Activated T-cell treated with anti-CD3 and anti-CD28 coated beads, Interleukin-2, amount 50 U/mL, for 72 hours (primary cell): ENCODE measurements at places on chromosomes 16 and 17. TPM values are rescaled to one million over a fixed set of nuclear protein-coding genes. Genes with fewer than 3 reads are reported as not detected.

GRCh38 chr16:76511203-76511602 lies 234.0 kb downstream of the CNTNAP4 start:
- H3K27ac ChIP-seq = no peak overlapping the region
- no peaks in the 10 kb centered on the region for H3K27me3 ChIP-seq
- no peaks in the 10 kb centered on the region for H3K36me3 ChIP-seq
- no peak overlapping the region for H3K4me3 ChIP-seq
- H3K4me1 ChIP-seq = no peaks in the 10 kb centered on the region

Gene MMP28
- not detected for total RNA-seq

DNA sequence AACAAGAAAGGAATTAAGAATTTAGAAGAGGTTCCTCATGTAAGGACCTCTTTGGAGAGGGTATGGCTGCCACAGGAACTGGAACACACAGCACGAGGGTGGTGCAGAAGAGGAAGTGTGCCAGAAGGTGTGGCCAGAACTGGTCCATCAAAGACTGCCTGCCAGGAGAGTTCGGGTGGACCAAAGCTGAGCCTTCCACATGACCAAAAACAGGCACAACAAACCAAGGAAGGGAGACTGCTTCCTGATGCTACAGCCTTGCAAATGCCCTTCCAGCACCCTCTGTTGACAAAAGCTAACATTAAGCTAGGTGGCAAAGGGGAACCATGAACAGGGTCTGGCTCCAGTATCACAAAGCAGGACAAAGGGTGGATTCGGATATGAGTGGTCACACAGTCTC lies 125.8 kb upstream of the TMEM97 start:
- H3K27ac ChIP-seq = no peak overlapping the region
- no peaks in the 10 kb centered on the region for H3K4me1 ChIP-seq
- H3K27me3 ChIP-seq = no peaks in the 10 kb centered on the region
- H3K36me3 ChIP-seq = no peaks in the 10 kb centered on the region
- no peak for DNase-seq

- DNase-seq = no peak
- H3K27me3 ChIP-seq = peaks cover 16% of the 10 kb centered on the region
- H3K36me3 ChIP-seq = no peaks in the 10 kb centered on the region
- H3K4me1 ChIP-seq = peaks cover 3% of the 10 kb centered on the region
- H3K27ac ChIP-seq = no peak overlapping the region
These were observed 10.7 kb downstream of the ODF4 start for GRCh38 chr17:8350339-8350738.

- no peaks in the 10 kb centered on the region for H3K4me1 ChIP-seq
- peaks cover 9% of the 10 kb centered on the region for H3K27me3 ChIP-seq
- DNase-seq = no peak
These were observed 213.2 kb downstream of the IRF8 start for GRCh38 chr16:86112178-86112577.

GRCh38 chr16:7231762-7232161 lies 100.9 kb upstream of the RBFOX1 start:
- no peaks in the 10 kb centered on the region for H3K27me3 ChIP-seq
- peaks cover 4% of the 10 kb centered on the region for H3K36me3 ChIP-seq
- H3K4me3 ChIP-seq = no peak overlapping the region
- H3K4me1 ChIP-seq = no peaks in the 10 kb centered on the region
- no peak for DNase-seq

Gene MYH10
- total RNA-seq = 7.6 TPM

DNA sequence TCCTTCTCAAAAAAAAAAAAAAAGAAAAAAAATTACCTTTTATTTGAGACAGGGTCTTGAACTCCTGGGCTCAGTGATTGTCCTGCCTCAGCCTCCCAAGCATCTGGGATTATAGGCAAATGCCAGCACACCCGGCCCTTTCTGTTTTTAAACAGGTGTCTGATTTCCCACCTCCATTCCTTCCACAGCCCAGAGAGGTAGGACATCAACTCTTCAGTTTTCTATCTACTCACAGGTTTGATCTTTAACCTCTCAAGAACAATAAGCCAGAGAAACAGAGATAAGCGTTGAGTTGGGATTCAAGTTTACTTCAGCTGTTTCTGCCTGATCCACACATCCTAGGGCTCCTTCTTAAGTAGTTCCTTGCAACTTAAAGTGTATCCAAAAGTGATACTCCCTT lies 41.5 kb upstream of the TEX2 start:
- peaks cover 9% of the 10 kb centered on the region for H3K4me1 ChIP-seq
- no peak for DNase-seq
- no peak overlapping the region for H3K27ac ChIP-seq
- H3K4me3 ChIP-seq = no peak overlapping the region

- H3K36me3 ChIP-seq = peaks cover 1% of the 10 kb centered on the region
- DNase-seq = no peak
- no peaks in the 10 kb centered on the region for H3K27me3 ChIP-seq
- peaks cover 53% of the 10 kb centered on the region for H3K4me1 ChIP-seq
- peak overlapping the region; percentile 89 for H3K4me3 ChIP-seq
These were observed 1.3 kb downstream of the THRA start for GRCh38 chr17:40063901-40064531.

Gene SCN4A
- 1.0 TPM for total RNA-seq

GRCh38 chr17:69300222-69300621 lies 26.7 kb downstream of the ABCA5 start:
- peaks cover 4% of the 10 kb centered on the region for H3K36me3 ChIP-seq
- DNase-seq = no peak
- H3K27me3 ChIP-seq = no peaks in the 10 kb centered on the region
- no peaks in the 10 kb centered on the region for H3K4me1 ChIP-seq
- H3K27ac ChIP-seq = no peak overlapping the region
- H3K4me3 ChIP-seq = no peak overlapping the region

DNA sequence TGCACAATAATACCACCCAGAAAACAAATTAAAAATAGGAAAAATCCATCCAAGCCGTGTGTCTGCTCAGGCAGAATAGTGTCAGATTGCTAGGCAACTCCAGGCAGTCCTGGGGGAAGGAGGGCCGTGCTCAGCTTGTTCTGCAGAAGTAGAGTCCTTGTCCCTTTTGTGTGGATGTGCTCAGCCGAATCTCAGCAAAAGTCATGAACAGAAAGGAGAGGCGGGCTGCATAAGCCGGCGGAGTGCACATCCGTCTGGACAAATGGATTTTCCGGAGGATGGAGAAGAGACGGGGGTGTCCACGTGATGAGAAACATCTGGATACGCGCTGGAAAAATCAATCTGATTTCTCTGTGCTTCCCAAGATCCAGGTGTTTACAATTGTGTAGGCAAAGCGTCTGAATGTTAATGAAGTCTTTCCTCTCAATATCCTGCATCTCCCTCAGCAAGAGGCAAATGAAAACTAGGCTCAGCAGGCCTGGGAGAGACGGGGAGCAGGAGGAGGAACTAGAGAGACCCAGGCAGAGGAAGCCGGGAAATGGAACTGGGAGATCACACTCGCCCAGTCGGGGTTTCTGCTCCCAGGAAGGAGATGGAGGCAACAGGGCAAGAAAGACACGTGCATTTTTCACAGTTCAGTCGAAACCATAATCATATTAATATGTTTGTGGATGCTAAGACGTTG lies 7.7 kb upstream of the RBFOX3 start:
- no peaks in the 10 kb centered on the region for H3K4me1 ChIP-seq
- no peak overlapping the region for H3K4me3 ChIP-seq
- no peak overlapping the region for H3K27ac ChIP-seq
- no peaks in the 10 kb centered on the region for H3K36me3 ChIP-seq
- DNase-seq = no peak

Gene AATK
- total RNA-seq = 0.48 TPM

DNA sequence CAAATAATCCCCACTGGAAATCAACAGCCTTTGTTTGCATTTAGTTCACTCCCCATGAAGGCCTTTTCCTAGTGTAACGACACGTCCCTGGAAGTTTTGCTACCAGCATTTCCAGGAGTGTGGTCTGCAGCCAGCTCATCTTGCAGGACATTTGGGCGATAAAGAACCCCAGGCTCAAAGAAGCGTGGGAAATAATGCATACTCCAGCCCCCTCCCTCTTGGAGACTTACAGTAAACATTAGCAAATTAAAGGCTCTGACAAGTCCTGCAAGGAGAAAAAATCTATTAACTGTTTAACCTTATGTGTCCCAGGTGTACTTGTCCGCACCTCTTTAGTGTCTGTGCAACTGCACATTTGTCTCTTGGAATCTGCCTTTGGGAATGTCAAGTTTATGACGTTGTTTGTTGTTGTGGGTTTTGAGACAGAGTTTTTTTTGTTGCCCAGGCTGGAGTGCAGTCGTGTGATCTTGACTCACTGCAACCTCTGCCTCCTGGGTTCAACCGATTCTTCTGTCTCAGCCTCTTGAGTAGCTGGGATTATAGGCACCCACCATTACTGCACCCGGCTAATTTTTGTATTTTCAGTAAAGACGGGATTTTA lies 131.1 kb downstream of the ABCC1 start:
- H3K4me3 ChIP-seq = no peak overlapping the region
- H3K27me3 ChIP-seq = no peaks in the 10 kb centered on the region
- H3K36me3 ChIP-seq = peaks cover 51% of the 10 kb centered on the region
- DNase-seq = no peak

Gene KRTAP3-2
- total RNA-seq = not detected

Gene ETV4
- 2.1 TPM for total RNA-seq

DNA sequence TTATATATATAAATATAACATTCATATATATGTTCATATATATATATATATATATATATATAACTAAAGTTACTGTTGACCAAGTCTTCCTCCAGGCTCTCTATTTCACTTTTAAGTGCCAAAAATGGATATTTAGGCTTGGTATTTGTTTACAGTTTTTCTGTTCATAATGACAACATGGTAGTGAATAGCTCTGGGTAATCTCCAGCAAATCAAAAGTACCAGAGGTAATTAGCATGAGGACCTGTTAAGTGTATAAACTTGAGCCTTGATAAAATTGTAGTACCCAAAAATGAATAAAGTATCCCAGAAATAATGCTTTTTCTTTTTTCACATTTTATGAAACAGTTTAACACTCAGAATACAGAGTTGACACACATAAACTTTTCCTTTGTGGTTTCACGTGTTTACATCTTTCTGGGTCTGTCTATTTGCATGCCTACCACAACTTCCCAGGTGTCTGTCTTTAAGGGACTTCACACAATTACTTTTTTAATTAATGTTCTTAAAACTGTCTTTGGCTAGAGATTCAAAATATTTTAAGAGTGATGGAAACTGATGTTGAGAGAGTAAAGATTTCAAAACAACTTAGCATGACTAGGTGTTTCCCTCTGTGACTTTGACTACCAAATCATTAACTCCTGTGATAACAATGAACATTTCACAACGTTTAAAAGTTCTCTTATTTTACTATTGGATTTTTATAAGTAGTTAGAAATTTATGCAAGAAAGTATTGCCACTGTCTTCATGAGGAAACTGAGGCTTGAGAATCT lies 47.9 kb downstream of the RABEP1 start:
- DNase-seq = no peak
- H3K27ac ChIP-seq = peak overlapping the region; percentile 86
- H3K27me3 ChIP-seq = no peaks in the 10 kb centered on the region
- peaks cover 2% of the 10 kb centered on the region for H3K36me3 ChIP-seq

DNA sequence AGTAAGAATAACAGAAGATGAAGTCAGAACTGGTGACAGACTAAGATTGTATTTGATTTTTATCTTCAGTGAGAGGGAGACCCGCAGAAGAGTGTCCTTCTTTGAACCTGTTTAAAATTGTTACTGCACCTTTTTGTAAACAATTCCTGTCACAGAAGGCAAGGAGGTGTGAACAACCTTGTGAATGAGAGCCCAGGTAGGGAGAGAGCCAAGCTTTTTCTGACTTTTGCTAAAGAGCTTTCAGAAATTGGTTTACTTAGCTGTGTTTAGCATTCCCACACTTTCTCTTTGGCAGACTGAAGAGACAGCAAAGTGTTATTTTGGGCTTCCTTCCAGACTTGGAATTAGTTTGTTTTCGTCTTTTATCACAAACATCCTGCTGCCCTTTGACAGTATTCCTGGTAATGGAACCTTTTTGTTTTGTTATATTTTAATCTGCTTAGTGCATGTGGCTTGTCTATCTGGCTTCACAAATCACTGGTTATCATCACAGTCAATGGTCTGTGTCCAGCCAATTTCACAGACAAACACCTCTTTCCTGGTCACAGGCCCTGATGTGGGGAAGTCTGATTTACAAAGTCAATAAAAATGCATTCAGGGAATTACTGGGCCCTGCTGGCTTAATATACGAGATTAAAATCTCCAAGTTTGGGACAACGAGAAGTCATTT lies 85.7 kb upstream of the HS3ST2 start:
- H3K4me3 ChIP-seq = no peak overlapping the region
- no peaks in the 10 kb centered on the region for H3K4me1 ChIP-seq
- H3K36me3 ChIP-seq = no peaks in the 10 kb centered on the region

- H3K27me3 ChIP-seq = no peaks in the 10 kb centered on the region
- H3K36me3 ChIP-seq = peaks cover 2% of the 10 kb centered on the region
- H3K4me1 ChIP-seq = no peaks in the 10 kb centered on the region
- no peak overlapping the region for H3K27ac ChIP-seq
These were observed 853.8 kb downstream of the CDH8 start for GRCh38 chr16:61182391-61182790.

DNA sequence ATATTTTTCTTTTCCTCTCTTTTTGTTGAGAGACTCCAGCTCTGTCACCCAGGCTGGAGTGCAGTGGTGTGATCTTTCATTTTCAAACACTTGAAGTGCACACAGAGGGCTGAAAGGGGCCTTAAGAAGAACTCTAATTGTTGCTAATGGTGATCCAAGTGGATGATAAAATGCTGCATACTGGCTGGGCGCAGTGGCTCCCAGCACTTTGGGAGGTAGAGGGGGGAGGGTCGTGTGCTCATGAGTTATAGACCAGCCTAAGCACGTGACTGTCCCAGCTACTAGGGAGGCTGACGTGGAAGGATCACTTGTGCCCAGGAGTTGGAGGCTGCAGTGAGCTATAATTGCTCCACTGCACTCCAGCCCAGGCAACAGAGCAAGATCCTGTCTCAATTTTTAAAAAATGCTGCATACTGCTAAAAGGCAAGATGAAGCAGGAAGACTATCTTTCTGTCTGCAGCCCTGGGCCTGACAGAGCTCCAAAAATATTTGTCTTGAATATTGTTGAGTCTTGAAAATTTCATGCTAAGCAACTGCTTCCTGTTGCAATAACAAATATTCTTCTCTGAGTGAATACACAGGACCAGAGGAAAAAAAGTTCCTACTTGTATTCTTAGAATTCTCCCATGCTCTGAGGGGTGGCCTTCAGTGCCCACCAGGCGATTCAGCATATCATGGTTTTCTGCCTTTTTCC lies 63.7 kb upstream of the AKTIP start:
- no peak for DNase-seq

Gene SEZ6L2
- 0.31 TPM for total RNA-seq

Gene GALK1
- total RNA-seq = 51.2 TPM

- H3K27ac ChIP-seq = no peak overlapping the region
- no peak overlapping the region for H3K4me3 ChIP-seq
- peaks cover 7% of the 10 kb centered on the region for H3K27me3 ChIP-seq
These were observed 1.2 kb upstream of the LITAFD start for GRCh38 chr16:8880839-8881510.

- DNase-seq = no peak
- H3K4me3 ChIP-seq = no peak overlapping the region
- no peak overlapping the region for H3K27ac ChIP-seq
- no peaks in the 10 kb centered on the region for H3K27me3 ChIP-seq
- H3K36me3 ChIP-seq = peaks cover 2% of the 10 kb centered on the region
- H3K4me1 ChIP-seq = no peaks in the 10 kb centered on the region
These were observed 18.0 kb downstream of the CTRB2 start for GRCh38 chr16:75188832-75189477.

Gene SLC5A11
- total RNA-seq = not detected

Gene SSTR5
- not detected for total RNA-seq

Gene METTL23
- total RNA-seq = 30.7 TPM

Gene TLCD3B
- 4.5 TPM for total RNA-seq

Gene DNAH9
- not detected for total RNA-seq

Gene GLP2R
- total RNA-seq = not detected

Gene SETD6
- total RNA-seq = 9.1 TPM

Gene FOXL1
- total RNA-seq = not detected

GRCh38 chr16:82178352-82178751 lies 8.3 kb upstream of the MPHOSPH6 start:
- H3K36me3 ChIP-seq = no peaks in the 10 kb centered on the region
- no peaks in the 10 kb centered on the region for H3K4me1 ChIP-seq
- DNase-seq = no peak
- peaks cover 43% of the 10 kb centered on the region for H3K27me3 ChIP-seq

Gene NEUROD2
- not detected for total RNA-seq
